ENCODE measurements at places on chromosomes 11 and 22. TPM values are rescaled to one million over a fixed set of nuclear protein-coding genes. Genes with fewer than 3 reads are reported as not detected.

Gene LMNTD2
- total RNA-seq: 0.52 TPM

Gene FGF19
- total RNA-seq: not detected

DNA sequence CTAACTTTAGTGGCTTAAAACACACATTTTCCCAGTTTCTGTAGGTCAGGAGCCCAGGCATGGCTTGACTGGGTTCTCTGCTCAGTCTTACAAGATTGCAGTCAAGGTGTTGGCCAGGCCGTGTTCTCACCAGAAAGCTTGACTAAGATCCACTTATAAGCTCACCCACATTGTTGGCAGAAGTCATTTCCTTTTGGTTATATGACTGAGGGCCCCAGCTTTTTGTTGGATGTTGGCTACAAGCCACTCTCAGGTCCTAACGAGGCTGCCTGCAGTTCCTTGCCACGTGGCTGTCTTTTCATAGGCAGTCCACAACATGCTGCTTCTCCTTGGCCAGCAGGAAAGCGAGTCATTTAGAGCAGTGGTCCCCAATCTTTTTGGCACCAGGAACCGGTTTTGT lies 79.3 kb upstream of the CRTAM start:
- H3K36me3 ChIP-seq: no peaks in the 10 kb centered on the region
- no peak overlapping the region for H3K27ac ChIP-seq
- no peaks in the 10 kb centered on the region for H3K4me1 ChIP-seq
- no peak overlapping the region for H3K4me3 ChIP-seq
- no peaks in the 10 kb centered on the region for H3K27me3 ChIP-seq

GRCh38 chr22:17233348-17234043 lies 14.3 kb upstream of the ADA2 start:
- no peaks in the 10 kb centered on the region for H3K4me1 ChIP-seq
- DNase-seq: no peak
- H3K36me3 ChIP-seq: no peaks in the 10 kb centered on the region
- H3K4me3 ChIP-seq: no peak overlapping the region
- H3K27me3 ChIP-seq: no peaks in the 10 kb centered on the region
